ENCODE measurements at places on chromosomes 3 and 15. TPM values are rescaled to one million over a fixed set of nuclear protein-coding genes. Genes with fewer than 3 reads are reported as not detected.

Gene RTF1
- total RNA-seq, result 37.8 TPM

Gene QTRT2
- total RNA-seq, result 17.2 TPM

Gene CCDC33
- 0.96 TPM for total RNA-seq

DNA sequence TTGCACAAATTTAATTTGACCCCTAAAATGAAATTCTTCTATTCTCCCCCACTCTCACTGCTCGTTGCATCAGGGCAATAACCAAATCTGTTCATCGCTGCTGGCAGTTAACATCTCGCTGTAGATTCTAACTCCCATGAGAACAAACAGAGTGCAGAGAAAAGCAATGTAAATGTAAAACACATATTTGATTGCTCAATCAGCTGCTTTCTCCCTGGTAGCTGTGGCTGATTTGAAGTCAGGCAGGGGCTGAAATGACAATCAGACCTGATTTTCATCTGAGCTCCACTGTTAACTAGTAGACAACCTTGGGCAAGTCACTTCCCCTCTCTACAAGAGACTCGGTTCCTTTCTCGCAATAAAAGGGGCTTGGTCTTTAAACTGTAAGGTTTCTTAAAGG is 119.8 kb upstream of the CPNE4 start:
- no peaks in the 10 kb centered on the region for H3K27me3 ChIP-seq
- no peak overlapping the region for H3K27ac ChIP-seq
- DNase-seq, result no peak
- no peak overlapping the region for H3K4me3 ChIP-seq

- H3K27me3 ChIP-seq, result no peaks in the 10 kb centered on the region
- DNase-seq, result no peak
- H3K4me1 ChIP-seq, result peaks cover 27% of the 10 kb centered on the region
- H3K27ac ChIP-seq, result no peak overlapping the region
- H3K4me3 ChIP-seq, result no peak overlapping the region
Measured at GRCh38 chr3:29754346-29754745, 473.5 kb downstream of the RBMS3 start.

DNA sequence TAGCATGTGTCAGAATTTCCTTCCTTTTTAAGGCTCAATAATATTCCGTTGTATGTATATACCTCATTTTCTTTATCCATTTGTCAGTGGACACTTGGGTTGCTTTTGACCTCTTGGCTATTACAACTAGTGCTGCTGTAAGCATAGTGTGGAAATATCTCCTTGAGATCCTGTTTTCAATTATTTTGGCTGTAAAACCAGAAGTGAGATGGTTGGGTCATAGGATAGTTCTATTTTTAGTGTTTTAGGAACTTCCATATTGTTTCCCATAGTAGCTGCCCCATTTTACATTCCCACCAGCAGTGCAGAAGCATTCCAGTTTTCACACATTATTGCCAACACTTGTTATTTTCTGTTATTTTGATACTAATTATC is 70.4 kb upstream of the C15orf39 start:
- H3K4me1 ChIP-seq, result no peaks in the 10 kb centered on the region
- H3K4me3 ChIP-seq, result no peak overlapping the region
- peaks cover 6% of the 10 kb centered on the region for H3K27me3 ChIP-seq
- H3K27ac ChIP-seq, result no peak overlapping the region

DNA sequence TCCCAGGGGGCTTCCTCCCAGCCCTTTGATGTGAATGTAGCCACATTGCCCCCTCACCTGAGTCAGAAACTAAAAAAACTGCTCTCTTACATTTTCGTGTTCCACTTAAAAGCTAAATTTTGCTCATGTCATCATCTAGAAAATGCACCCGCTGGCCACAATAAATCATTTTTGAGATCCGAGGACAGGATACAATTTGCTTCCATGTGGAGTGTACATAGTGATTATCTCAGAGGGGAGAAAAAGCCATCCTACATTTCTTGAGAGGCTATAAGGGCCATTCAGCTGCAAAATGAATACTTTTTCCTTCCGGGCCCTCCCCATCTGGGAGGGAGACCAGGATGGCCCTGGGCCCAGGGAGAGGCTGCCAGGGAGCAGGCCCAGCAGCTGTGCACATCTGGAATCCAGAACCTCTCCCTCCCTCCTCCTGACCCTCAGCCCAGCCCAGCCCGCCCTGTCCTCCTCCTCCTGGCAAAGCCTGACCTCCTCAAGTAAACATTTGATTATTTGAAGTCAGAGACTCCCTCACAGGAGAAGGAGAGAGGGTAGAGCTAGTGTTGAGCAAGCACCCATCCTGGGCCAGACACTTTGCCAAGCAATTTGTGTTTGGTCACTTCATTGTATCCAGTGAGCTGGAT is 59.1 kb downstream of the CORO2B start:
- DNase-seq, result no peak
- H3K36me3 ChIP-seq, result no peaks in the 10 kb centered on the region
- no peaks in the 10 kb centered on the region for H3K27me3 ChIP-seq

- no peaks in the 10 kb centered on the region for H3K36me3 ChIP-seq
- no peak for DNase-seq
- no peaks in the 10 kb centered on the region for H3K27me3 ChIP-seq
- no peak overlapping the region for H3K27ac ChIP-seq
- no peaks in the 10 kb centered on the region for H3K4me1 ChIP-seq
- no peak overlapping the region for H3K4me3 ChIP-seq
Measured at GRCh38 chr3:126731044-126731443, 27.0 kb downstream of the CHCHD6 start.

DNA sequence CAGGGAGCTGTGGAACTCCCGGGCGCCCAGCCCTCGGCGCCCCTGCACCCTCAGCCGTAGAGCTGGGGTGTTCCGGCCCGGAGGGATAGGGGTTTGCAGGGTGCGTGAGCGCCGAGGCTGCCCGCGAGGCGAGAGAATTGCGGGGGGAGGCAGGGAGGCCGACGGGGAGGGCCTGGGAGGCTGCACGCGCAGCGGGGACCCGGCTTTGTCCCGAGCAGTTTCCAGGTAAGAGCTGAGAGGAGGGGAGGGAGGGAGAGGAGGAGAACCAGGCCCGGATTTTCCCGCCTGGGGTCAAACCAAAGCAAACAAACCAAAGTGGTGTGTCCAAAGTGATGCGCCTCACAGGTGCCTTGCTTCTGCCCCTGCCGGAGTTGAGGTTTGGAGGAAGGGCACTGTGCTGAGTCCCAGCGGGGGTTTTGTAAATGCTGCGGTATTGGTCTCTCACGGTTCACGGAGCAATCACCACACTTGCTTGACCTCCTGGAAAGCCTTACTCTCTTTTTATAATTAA is 146.4 kb downstream of the TJP1 start:
- H3K27ac ChIP-seq, result no peak overlapping the region
- no peak for DNase-seq
- H3K4me1 ChIP-seq, result peaks cover 44% of the 10 kb centered on the region
- H3K27me3 ChIP-seq, result no peaks in the 10 kb centered on the region
- H3K36me3 ChIP-seq, result no peaks in the 10 kb centered on the region
- peak overlapping the region; percentile 55 for H3K4me3 ChIP-seq
